Effector memory CD4-positive, alpha-beta T cell (primary cell): ENCODE measurements at places on chromosomes 5 and 9.

DNA sequence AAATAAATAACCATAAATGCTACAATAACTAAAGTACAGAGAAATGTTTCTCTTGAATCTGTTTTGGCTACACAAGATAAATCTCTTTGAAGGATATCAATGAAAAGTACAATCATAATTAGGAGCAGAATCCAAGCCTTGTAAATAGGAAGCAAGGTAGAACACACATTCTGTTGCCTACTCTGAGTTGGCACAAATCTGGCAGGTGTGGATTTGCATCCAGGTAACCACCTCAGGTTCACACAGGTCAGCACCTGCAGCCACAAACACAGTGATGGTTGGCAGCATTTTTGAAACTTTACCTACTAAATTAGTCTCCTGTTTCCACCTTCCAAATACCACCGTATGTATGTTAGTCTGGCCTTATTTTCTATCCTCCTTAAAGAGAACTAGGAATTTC lies 105.3 kb upstream of the PIK3R1 start:
- H3K36me3 ChIP-seq = no peaks in the 10 kb centered on the region
- no peak overlapping the region for H3K27ac ChIP-seq
- H3K27me3 ChIP-seq = peaks cover 3% of the 10 kb centered on the region

DNA sequence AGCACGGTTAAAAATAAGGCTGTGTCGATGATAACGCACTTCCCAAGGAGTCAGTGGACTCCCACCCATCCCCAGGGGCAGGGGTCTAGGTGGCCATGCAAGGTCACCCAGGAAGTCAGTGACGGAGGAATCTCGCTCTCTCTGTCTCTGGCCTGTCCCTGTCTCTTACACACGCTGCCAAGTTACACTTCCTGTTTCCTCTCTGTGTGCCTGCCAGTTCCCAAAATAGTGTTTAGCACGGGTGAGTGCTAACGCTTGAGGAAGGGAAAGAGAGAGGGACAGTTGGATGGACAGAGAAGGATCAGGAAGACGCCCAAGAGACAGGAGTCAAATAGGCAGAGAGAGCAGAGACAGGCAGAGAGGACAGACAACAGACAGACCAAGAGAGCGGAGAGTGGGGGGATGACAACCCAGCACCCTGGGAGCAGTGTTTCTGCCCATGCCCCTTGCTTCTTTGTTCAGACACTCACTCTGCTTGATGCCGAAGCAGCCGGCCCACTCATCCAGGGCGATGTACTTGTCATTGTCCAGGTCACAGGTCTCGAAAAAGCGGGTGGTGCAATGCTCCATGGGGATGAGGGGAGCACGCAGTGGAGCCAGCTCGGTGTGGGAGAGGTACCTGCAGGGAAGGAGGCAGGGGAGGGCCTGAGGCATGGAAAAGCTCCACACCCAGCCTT lies 23.0 kb downstream of the SPARC start:
- no peak overlapping the region for H3K4me3 ChIP-seq
- H3K27me3 ChIP-seq = no peaks in the 10 kb centered on the region
- H3K36me3 ChIP-seq = no peaks in the 10 kb centered on the region
- H3K27ac ChIP-seq = no peak overlapping the region
- H3K4me1 ChIP-seq = peaks cover 4% of the 10 kb centered on the region

GRCh38 chr5:28576022-28576421 lies 1537.6 kb upstream of the CDH9 start:
- H3K36me3 ChIP-seq = no peaks in the 10 kb centered on the region
- H3K4me3 ChIP-seq = no peak overlapping the region
- H3K27me3 ChIP-seq = no peaks in the 10 kb centered on the region
- H3K4me1 ChIP-seq = no peaks in the 10 kb centered on the region
- no peak overlapping the region for H3K27ac ChIP-seq

DNA sequence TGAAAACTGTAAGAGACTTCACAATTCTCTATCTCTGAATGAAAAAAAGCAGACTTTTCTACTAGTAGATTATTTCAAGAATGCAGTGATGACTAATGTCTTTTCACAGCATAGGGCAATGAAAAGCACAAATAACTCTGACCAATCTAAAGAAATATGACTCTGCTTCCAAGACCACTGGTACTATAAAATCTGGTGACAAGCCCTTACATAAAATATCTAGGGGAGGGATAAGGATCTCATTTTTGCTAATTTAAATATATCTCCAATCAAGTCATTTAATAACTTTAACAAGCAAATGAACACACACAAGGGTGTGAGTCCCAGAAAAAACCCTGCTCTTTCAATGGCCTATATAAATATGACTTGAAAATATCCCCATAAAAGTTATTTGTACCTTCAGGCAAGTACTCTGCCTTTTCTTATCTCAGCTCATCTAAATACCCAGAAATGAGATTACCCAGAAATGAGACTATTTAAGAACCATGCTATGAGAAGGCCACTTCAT lies 105.2 kb downstream of the GNAQ start:
- no peak overlapping the region for H3K27ac ChIP-seq
- H3K36me3 ChIP-seq = no peaks in the 10 kb centered on the region
- no peaks in the 10 kb centered on the region for H3K27me3 ChIP-seq
- DNase-seq = no peak
- no peak overlapping the region for H3K4me3 ChIP-seq

DNA sequence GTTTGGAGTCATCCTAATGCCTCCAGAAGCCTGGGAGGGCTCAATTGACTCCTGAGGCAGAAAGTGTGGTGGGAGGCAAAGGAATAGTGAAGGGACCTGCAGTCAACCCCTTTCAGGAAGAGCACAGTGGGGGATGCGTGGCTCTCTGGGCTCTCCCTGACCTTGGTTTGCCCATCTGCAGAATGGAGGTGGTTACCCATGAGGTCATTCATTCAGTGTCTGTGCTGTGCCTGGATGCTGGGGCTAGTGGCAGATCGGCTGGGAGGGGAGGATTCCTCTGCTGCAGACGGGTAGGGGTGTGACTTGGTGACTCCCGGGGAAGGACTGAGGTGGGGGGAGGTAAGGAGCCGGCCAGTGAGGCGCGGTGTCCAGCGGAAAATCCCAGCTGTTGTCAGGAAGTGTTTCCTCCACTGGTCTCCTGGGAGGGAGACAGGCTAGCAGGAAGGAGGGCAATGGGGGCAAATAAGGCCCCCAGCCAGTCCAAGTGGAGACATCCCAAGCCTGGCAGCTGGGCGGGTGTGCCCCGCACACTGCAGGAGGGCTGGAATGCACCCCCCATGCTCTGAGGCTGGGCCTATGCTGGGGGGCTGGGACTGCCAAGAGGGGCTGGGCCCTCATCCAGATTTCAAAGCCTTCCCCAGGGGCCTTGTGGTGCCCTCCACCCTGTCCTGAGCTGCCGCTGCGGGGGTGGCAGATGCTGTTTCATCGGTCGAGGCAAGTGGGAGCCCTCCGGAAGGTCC lies 10.9 kb downstream of the CXXC5 start:
- no peak overlapping the region for H3K27ac ChIP-seq
- no peaks in the 10 kb centered on the region for H3K27me3 ChIP-seq
- DNase-seq = no peak
- H3K36me3 ChIP-seq = no peaks in the 10 kb centered on the region

DNA sequence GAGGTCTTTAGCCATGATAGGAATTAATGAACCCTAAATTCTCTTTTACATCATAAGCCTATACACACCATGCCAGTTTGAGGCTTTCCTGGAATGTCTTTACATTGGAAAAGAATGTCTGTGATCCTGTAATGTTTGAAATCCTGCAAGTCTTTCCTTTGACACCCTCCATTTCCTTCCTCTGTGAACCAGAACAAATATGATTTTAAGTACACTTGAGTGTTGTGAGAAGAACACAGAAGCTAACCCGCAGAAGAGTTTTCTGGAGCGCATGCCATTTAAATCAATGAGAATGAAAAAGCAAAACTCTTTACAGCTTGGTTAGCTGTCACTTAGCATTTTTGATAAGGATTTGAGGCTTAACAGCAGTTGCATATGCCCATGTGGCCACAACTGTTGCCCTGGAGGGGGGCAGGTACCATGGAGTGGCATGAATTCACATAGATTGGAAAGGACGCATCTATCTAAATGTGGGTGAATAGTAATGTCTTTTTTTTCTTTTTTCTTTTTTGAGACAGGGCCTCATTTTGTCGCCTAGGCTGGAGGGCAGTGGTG lies 372.6 kb downstream of the KDM4C start:
- H3K36me3 ChIP-seq = peaks cover 17% of the 10 kb centered on the region
- no peaks in the 10 kb centered on the region for H3K4me1 ChIP-seq
- no peak for DNase-seq
- no peak overlapping the region for H3K27ac ChIP-seq

DNA sequence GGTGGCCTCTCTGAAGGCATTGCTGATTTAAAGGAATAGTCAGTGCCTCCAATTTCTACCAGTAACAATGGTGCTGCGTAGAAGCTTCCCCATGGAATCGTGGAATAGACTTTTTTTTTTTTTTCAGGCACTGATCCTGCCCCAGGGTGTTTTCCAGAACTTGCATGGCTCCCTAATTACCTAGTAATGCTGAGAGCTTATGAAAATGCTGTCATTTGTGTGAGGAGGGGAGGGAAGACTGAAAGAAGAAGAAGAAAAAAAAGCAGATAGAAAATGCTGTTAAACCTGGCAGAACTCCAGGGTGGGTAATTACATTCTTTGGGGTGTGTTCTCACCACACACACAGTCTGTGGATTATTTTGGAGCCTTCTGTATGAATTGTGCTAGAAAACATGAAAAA lies 4.8 kb upstream of the GRIA1 start:
- no peaks in the 10 kb centered on the region for H3K36me3 ChIP-seq
- DNase-seq = no peak
- H3K4me3 ChIP-seq = no peak overlapping the region
